ENCODE measurements at places on chromosomes 1 and 21. TPM values are rescaled to one million over a fixed set of nuclear protein-coding genes. Genes with fewer than 3 reads are reported as not detected.

AADACL4 gene
- not detected for total RNA-seq

TMCO1 gene
- total RNA-seq: 98.6 TPM

TDRD5 gene
- not detected for total RNA-seq

PPFIA4 gene
- 6.0 TPM for total RNA-seq

DSCAM gene
- not detected for total RNA-seq

DIO1 gene
- not detected for total RNA-seq

CAPN9 gene
- total RNA-seq: not detected

GBP2 gene
- total RNA-seq: 0.56 TPM

PODN gene
- 4.1 TPM for total RNA-seq

FOXO6 gene
- 3.2 TPM for total RNA-seq

LDLRAD1 gene
- total RNA-seq: not detected

ZNF648 gene
- total RNA-seq: not detected

S100A7A gene
- total RNA-seq: not detected

ASAP3 gene
- total RNA-seq: 27.6 TPM

DPH2 gene
- 22.4 TPM for total RNA-seq

LYST gene
- total RNA-seq: 16.0 TPM

EPHA10 gene
- total RNA-seq: not detected

DNA sequence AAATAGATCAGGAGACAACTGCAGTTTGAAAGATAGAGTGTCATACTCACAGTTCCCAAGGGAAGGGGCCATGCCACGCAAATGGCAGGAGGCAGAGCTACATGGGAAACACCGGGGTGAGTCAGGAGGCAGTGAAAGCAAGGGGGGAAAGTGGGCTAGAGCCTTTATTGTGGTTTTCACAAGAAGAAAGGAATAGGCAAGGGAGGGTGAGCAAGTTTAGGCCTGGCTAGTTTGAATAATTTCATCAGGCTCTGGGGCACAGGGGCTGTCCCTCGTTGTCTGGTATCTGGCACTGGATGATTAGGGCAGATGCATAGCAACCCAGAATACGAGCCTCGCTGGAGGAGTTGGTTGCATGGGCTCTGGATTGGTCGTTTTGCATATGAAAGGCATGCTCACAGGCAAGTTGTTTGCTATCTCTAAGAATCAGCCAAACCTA is 17.0 kb upstream of the ITLN2 start:
- no peak for DNase-seq
- H3K27ac ChIP-seq: no peak overlapping the region
- H3K36me3 ChIP-seq: no peaks in the 10 kb centered on the region
- H3K27me3 ChIP-seq: peaks cover 37% of the 10 kb centered on the region
- H3K4me3 ChIP-seq: no peak overlapping the region

DNA sequence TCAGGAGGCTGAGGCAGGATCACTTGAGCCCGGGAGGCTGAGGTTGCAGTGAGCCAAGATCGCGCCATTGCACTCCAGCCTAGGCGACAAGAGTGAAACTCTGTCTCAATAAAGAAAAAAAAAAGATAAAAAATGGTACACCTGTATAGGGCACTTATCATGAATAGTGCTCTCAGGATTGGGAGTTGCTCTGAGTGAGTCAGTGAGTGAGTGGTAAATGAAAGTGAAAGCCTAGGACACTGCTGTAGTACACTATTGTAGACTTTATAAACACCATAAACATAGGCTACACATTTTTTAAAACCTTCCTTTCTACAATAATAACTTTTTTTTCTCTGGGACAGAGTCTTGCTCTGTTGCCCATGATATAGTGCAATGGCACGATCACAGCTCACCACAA is 16.8 kb downstream of the PHTF1 start:
- peaks cover 5% of the 10 kb centered on the region for H3K36me3 ChIP-seq
- peaks cover 9% of the 10 kb centered on the region for H3K4me1 ChIP-seq
- no peak overlapping the region for H3K4me3 ChIP-seq
- H3K27me3 ChIP-seq: no peaks in the 10 kb centered on the region

GRCh38 chr1:228927946-228928898 is 192.9 kb downstream of the RHOU start:
- H3K27me3 ChIP-seq: peaks cover 20% of the 10 kb centered on the region
- no peaks in the 10 kb centered on the region for H3K4me1 ChIP-seq
- DNase-seq: no peak
- H3K36me3 ChIP-seq: no peaks in the 10 kb centered on the region
- H3K4me3 ChIP-seq: no peak overlapping the region

- no peak for DNase-seq
- no peak overlapping the region for H3K4me3 ChIP-seq
- H3K27ac ChIP-seq: peak overlapping the region; percentile 42
- no peaks in the 10 kb centered on the region for H3K27me3 ChIP-seq
- H3K36me3 ChIP-seq: peaks cover 20% of the 10 kb centered on the region
Measured at GRCh38 chr1:67771152-67771551, 62.1 kb downstream of the GNG12 start.

DNA sequence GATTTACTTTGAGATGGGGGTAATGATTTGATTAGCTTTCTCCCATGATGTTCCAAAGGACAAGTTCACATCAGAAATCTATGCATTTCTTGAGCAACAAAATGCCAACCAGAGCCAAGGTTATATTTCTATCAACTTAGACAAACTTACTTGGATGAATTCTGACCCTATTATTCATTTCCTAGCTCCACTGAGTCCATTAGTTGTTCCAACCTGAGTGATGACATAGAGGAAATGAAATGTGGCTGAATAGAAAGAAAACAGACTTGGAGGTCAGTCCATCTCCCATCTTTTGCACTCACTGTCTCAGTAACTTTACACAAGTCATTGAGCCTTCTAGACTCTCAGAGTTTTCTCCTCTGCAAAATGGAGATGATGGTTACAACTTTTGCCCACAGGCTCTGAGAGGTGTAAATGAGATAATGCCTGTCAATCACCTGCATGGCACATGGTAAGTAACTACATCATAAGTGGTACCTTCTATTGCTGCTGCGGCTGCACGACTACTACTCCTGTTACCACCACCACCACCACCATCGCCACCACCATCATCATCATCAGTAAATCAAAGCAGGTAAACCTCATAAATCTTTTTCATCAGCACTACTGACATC is 98.2 kb downstream of the PTPN14 start:
- peak overlapping the region; percentile 9 for H3K27ac ChIP-seq
- H3K4me1 ChIP-seq: peaks cover 65% of the 10 kb centered on the region

GRCh38 chr1:25622531-25622930 is 5.9 kb downstream of the MAN1C1 start:
- DNase-seq: no peak
- H3K27ac ChIP-seq: no peak overlapping the region
- H3K4me1 ChIP-seq: peaks cover 23% of the 10 kb centered on the region
- H3K36me3 ChIP-seq: no peaks in the 10 kb centered on the region

GRCh38 chr1:205928317-205928716 is 14.9 kb downstream of the SLC26A9 start:
- H3K4me3 ChIP-seq: no peak overlapping the region
- H3K27ac ChIP-seq: no peak overlapping the region
- H3K4me1 ChIP-seq: no peaks in the 10 kb centered on the region
- no peaks in the 10 kb centered on the region for H3K27me3 ChIP-seq
- no peak for DNase-seq

- no peak for DNase-seq
- no peaks in the 10 kb centered on the region for H3K36me3 ChIP-seq
- no peak overlapping the region for H3K27ac ChIP-seq
- H3K4me3 ChIP-seq: peak overlapping the region; percentile 4
- no peaks in the 10 kb centered on the region for H3K27me3 ChIP-seq
- H3K4me1 ChIP-seq: peaks cover 18% of the 10 kb centered on the region
Measured at GRCh38 chr1:73593364-73593763, 604.6 kb downstream of the LRRIQ3 start.

DNA sequence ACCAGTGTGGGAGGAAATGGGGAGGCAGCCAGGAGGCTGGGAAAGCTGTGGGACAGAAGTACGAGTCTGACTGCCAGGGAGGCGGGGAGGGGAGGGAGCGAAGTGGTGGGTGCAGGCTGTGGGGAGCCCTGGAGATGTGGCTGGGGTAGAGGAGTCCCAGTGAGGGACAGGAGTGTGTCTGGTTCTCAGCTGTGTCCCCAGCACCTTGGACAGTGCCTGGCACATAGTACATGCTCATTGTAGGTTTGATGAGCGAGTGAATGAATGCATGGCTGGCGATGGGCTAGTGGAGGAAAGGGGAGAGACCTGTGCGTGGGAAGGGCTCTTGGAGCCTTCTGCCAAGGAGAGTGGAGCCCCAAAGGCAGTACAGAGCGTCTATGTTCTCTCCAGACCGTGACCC is 104.1 kb downstream of the SIK1 start:
- no peaks in the 10 kb centered on the region for H3K27me3 ChIP-seq
- no peaks in the 10 kb centered on the region for H3K36me3 ChIP-seq
- H3K27ac ChIP-seq: no peak overlapping the region
- H3K4me3 ChIP-seq: no peak overlapping the region
- DNase-seq: no peak

- peaks cover 10% of the 10 kb centered on the region for H3K27me3 ChIP-seq
- H3K27ac ChIP-seq: no peak overlapping the region
- H3K36me3 ChIP-seq: peaks cover under 1% of the 10 kb centered on the region
- no peak for DNase-seq
- H3K4me1 ChIP-seq: peaks cover 6% of the 10 kb centered on the region
Measured at GRCh38 chr1:11645670-11646265, 8.5 kb downstream of the FBXO2 start.

- no peaks in the 10 kb centered on the region for H3K36me3 ChIP-seq
- no peak for DNase-seq
- peaks cover 38% of the 10 kb centered on the region for H3K4me1 ChIP-seq
- H3K4me3 ChIP-seq: no peak overlapping the region
- no peak overlapping the region for H3K27ac ChIP-seq
Measured at GRCh38 chr21:41478319-41479177, 29.4 kb downstream of the TMPRSS2 start.

DNA sequence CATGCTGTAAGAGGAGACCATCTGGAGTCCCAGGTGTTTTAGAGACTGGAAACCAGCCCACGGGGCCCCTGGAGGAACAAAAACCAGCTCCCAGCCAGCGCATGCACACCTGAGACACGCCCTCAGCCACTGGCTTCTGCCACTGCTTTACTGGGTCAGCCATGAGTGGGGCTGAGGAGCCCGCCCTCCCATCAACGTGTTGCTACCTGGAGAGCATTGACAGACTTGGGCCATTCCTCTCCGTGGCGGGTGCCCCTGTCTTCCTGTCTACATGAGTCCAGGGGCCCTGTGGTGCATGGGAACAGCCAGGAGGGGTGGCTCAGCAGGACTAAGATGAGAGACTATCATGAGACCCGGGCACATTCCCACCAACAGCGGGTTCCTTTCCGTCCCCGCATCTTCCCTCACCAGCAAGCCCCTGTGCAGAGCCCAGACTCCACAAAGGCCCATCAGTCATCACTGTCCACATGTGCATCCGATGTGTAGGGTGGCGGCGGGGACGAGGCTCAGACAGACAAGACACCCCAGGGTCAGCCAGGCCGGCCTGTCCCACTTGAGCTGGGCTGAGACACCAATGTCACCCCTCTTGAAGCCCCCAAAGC is 45.4 kb upstream of the POFUT2 start:
- no peak overlapping the region for H3K4me3 ChIP-seq
- H3K27ac ChIP-seq: peak overlapping the region; percentile 54
- peak; percentile 88 for DNase-seq

- H3K4me1 ChIP-seq: peaks cover 8% of the 10 kb centered on the region
- H3K4me3 ChIP-seq: no peak overlapping the region
- no peak for DNase-seq
- no peaks in the 10 kb centered on the region for H3K27me3 ChIP-seq
- H3K27ac ChIP-seq: no peak overlapping the region
Measured at GRCh38 chr1:121517586-121518230, 332.9 kb downstream of the SRGAP2C start.

DNA sequence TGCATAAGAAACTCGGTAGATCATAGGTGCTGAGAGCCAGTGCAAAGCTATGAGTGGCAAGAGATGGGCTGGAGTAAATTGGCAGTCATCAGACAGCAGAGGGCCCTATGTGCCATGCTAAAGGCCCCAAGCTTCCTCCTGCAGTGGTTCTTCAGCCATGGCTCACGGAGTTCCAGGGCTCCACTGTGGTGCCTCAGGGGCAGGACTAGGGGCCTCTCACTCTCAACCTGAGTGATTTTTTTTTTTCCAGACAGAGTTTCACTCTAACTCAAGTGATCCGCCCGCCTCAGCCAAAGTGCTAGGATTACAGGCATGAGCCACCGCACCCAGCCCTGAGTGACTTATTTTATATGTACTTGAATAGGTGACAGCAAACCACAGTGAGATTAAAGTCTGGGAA is 10.4 kb upstream of the GJA8 start:
- H3K4me3 ChIP-seq: no peak overlapping the region
- H3K4me1 ChIP-seq: peaks cover 8% of the 10 kb centered on the region
- H3K27me3 ChIP-seq: no peaks in the 10 kb centered on the region
- no peaks in the 10 kb centered on the region for H3K36me3 ChIP-seq
- H3K27ac ChIP-seq: no peak overlapping the region

- no peaks in the 10 kb centered on the region for H3K36me3 ChIP-seq
- no peak overlapping the region for H3K27ac ChIP-seq
- no peak for DNase-seq
- H3K27me3 ChIP-seq: peaks cover 28% of the 10 kb centered on the region
Measured at GRCh38 chr1:217078078-217078690, 355.0 kb upstream of the ESRRG start.

GRCh38 chr1:40438391-40439015 is 11.8 kb upstream of the ZFP69B start:
- no peaks in the 10 kb centered on the region for H3K36me3 ChIP-seq
- DNase-seq: no peak
- H3K27ac ChIP-seq: no peak overlapping the region
- no peak overlapping the region for H3K4me3 ChIP-seq
- no peaks in the 10 kb centered on the region for H3K27me3 ChIP-seq

DNA sequence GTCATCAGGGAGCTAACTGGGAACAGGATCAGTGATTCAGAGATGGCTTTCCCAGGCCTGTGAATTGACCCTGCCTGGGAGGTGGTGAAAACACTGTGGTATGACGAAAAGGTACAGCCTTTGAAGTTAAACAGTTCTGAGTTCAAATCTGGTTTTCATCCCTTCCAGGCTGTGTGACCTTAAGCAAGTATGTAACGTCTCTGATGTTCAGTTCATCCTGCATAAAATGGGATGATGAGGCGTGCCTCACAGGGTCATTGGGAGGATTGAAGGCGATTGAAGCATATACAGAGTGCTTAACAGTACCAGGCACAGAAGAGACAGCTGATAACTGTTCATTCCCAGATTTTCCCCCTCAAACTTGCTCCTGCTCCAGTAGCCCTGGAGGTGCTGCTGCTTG is 11.0 kb downstream of the KCNC4 start:
- H3K4me3 ChIP-seq: no peak overlapping the region
- peaks cover 4% of the 10 kb centered on the region for H3K27me3 ChIP-seq
- no peak overlapping the region for H3K27ac ChIP-seq
- H3K36me3 ChIP-seq: peaks cover 2% of the 10 kb centered on the region
- DNase-seq: no peak

DNA sequence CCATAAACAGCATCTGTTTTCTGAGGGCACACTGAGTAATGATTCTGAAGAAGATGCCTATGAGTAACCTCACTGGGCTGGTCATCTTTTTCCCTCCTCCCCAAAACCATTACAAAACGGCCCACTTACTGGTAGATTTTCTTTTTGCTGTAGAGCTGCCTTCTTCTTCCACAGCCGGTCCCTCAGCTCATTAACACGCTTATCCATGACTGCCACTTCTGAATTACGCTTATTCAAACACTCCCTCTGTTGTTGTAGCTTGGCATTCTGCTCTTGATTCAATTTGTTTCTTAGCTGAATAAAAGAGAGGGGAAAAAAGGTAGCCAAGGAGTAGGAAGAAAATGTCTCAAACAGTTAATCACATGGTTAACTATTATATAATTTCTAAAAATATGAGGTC is 43.1 kb downstream of the TP53BP2 start:
- DNase-seq: no peak
- peaks cover 36% of the 10 kb centered on the region for H3K36me3 ChIP-seq
- H3K27ac ChIP-seq: no peak overlapping the region

GRCh38 chr1:64084451-64084850 is 119.0 kb upstream of the UBE2U start:
- peaks cover 2% of the 10 kb centered on the region for H3K36me3 ChIP-seq
- peaks cover 43% of the 10 kb centered on the region for H3K4me1 ChIP-seq
- no peak for DNase-seq
- no peaks in the 10 kb centered on the region for H3K27me3 ChIP-seq
- H3K4me3 ChIP-seq: no peak overlapping the region
- H3K27ac ChIP-seq: peak overlapping the region; percentile 43
